ENCODE measurements at places on chromosomes 6 and 20.

DNA sequence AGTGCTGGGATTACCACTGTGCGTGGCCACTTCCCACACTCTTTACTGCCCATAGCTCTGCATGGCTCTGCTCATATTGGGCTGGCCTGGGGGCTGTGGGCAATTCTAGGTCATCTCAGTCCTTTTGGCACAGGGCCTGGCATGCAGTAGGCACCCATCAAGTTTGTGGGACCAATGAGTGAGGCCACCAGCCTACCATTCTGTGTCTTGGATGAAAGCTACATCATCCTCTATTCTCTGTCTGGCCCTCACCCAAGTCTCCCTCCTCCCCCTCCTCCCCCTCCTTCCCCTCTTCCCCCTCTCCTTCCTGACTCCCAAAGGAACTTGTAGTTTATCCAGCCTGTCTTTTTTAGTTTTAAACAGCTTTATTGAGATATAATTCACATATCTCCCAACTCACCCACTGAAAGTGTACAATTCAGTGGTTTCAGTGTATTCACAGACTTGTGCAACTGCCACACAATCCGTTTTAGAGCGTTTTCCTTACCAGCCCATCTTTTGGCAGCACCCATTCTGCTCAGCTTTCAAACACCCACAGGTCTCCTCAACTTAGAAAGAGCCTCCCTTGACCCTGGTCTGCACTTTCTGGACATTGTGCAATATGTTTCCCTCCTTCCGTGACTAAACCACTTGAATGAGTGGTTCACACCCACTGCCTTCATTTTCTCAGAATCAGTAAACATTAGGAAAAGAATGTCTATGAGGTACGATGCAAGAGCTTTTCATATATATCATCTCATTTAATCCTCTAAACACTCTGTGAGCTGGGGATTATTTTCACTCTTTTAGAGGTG is 21.5 kb upstream of the MRPS18A start:
- DNase-seq: no peak

DNA sequence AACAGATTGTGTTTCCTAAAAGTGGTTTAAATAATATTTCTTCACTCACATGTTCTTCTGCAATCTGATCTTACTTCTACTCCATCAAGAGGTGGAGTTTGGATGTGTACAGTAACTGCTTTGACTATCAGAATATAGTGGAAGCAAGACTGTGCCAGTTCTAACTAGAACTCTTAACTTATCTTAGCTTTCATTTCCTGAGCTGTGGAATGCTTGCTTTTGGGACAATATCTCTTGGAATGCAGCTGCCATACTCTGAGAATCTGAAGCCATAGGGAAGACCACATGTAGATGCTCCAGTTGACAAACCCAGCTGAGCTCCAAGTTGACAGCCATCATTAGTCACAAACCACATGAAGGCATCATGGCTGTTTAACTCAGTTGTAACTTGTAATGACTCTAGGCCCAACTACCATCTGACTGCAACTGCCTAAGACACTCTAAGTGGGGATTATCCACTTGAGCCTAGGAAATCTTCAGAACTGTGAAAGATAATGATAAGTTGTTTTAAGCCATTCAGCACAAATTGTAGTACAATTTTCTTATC is 40.8 kb upstream of the MAN1A1 start:
- no peak for DNase-seq

GRCh38 chr6:52953911-52954839 is 40.9 kb downstream of the GSTA4 start:
- no peak for DNase-seq

- DNase-seq: no peak
Measured at GRCh38 chr6:36769183-36769675, 70.0 kb downstream of the CPNE5 start.

GRCh38 chr6:12075067-12075563 is 63.0 kb downstream of the HIVEP1 start:
- DNase-seq: no peak

- DNase-seq: no peak
Measured at GRCh38 chr20:10366898-10367692, 66.9 kb downstream of the MKKS start.

- DNase-seq: no peak
Measured at GRCh38 chr20:40562031-40562430, 127.0 kb downstream of the MAFB start.

GRCh38 chr6:41707565-41708200 is 27.7 kb downstream of the TFEB start:
- DNase-seq: peak; percentile 49

DNA sequence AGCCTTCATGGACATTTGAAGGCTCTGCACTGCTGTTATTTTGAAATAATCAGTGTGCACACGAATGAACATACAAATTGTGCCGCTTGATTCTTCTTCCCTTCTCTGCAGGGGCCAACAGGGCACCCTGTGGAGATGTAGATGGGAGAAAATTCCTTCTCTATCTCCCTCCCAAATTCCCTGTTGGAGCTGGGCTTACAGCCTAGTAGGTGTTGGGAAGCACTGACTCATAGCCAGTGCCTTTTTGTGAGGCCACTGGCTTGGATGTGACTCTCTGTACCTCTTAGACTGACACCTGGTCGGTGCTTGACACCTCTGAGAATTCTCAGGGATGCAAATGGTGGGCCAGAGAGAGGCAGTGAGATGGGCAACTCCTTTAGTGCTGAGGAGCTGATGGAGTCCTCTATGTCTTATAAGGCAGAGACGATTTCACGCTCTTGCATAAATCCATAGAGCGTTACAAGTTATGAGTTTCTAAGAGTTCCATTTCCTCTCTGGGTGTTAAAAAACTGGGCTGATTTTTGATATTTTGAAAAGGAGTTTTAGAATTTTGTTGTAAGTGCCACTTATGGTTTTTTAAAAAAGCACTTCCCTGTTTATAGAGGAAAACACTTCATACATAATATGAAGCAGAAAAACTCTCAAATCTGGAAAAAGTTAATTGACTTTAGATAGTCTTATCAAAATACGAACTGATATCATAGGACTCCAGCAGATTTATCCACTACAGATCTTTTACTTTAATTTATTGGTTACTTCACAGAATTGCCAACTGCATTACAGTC is 89.8 kb upstream of the MAP3K7 start:
- DNase-seq: no peak

DNA sequence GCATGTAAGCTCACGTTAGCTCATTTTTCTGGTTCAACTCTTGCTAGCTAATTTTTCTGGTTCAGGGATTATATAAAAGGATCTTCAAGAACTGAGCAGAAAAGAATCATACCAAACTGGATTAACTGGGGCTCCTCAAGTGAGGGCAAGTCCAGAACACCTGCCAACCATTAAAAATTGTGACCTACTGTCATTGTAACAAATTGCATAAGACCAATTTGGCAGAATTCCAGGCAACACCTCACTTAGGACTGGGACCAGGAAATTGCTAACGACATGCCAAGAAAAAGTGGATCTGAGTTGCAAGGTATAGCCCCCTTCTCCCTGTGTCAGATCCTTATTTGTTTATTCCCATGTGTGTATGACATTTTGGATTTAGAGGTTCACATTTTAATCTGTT is 216.6 kb downstream of the HIVEP2 start:
- DNase-seq: no peak

GRCh38 chr6:133466680-133467079 is 225.5 kb downstream of the EYA4 start:
- no peak for DNase-seq

- DNase-seq: no peak
Measured at GRCh38 chr20:19683188-19683587, 74.9 kb upstream of the RIN2 start.

- DNase-seq: no peak
Measured at GRCh38 chr20:64055893-64056638, 6.6 kb upstream of the SOX18 start.

- DNase-seq: no peak
Measured at GRCh38 chr6:160348223-160349019, at the start of gene SLC22A3. SLC22A3 (plus strand) TSS chr6:160348378; CDS start chr6:160348420, 42 bp downstream.

GRCh38 chr6:106642476-106642875 is 13.1 kb downstream of the QRSL1 start:
- DNase-seq: no peak

DNA sequence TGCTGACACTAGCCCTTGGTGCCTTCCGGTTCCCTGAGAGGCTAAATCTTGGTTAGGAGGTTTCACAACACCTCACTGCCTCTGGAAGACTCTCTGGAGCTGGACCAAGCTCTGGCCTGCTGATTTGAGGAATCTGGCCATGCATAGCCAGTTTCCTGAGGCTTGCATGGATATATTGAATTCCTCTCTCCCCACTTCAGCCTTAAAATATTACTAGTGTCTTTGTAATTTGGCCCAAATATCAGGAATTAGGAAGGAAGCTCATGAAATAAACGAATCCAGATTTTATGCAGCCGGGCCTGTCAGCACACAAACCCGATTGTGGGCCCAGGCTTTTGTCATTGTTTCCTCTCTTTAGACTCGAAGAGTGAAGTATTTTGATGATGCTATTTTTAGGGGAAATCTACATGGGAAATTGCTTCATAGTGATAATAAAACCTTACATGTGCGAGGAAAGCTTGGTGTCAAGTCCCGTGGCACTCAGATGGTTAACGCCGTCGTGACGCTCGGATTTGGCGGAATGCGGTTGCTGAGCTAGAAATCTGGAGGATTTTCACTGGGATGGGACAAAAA is 144.4 kb downstream of the PHACTR3 start:
- no peak for DNase-seq

GRCh38 chr20:57899554-57899953 is 189.7 kb upstream of the PMEPA1 start:
- DNase-seq: no peak

DNA sequence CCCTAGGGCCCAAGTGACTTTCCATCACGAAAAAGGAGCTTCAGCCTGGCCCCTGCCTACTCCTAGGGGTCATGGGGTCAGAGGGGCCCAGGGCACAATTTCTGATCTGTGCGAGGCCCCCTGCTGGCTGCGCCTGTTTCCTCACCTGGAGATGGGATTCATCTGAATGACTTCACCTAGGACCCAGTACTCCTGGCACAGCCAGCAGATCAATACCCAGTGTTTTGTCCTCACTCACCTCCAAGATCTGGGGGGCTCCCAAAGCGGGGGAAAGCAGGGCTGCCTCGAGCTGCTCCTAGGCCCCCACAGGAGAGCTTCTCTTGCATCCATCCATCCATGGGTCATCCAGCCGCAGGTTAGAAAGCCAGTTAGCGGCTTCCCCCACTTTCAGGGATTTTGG is 33.8 kb downstream of the CD40 start:
- DNase-seq: no peak

DNA sequence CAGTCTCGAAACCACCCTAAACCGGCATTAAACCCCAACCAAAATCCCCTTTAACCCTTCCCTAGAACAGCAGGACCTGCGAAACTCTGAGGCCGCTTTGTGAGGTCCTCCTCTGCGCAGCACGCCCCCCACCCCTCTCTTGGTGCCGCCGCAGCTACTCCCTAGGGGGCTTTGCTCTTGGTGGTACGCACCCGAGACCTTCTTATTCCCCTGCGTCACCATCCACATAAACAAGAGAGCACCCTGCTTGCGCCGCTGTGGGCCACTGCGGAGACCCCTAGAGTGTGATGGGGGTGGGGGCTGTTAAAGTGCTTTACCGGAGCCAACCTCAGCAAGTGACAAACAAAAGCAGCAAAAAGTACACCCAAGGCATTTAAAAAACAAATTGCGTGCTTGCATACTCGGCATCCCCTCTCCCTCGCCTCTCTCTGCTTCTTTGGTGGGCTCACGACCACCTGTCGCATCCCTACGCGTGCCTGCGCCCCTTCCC is 502 bp upstream of the GNAS start:
- no peak for DNase-seq

- DNase-seq: no peak
Measured at GRCh38 chr6:21342501-21342900, 251.1 kb upstream of the SOX4 start.

- no peak for DNase-seq
Measured at GRCh38 chr6:118992186-118992795, 57.3 kb upstream of the MCM9 start.

- DNase-seq: no peak
Measured at GRCh38 chr6:41215777-41216176, 12.4 kb upstream of the TREML4 start.

GRCh38 chr6:123226398-123226797 is 230.4 kb downstream of the CLVS2 start:
- no peak for DNase-seq

DNA sequence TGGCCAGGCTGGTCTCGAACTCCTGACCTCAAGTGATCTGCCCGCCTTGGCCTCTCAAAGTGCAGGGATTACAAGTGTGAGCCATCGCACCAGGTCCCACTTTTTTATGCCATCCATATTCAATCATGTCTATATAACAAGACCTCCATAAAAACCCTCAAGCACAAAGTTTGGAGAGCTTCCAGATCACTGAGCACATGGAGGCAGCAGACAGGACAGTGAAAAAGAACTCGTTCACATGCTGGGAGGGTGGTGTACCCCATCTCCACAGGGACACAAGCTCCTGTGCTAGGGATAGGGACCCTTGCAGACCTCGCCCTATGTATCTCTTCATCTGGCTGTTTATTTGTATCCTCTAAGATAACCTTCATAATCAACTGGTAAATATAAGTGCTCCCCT is 30.3 kb downstream of the KIF13A start:
- no peak for DNase-seq

DNA sequence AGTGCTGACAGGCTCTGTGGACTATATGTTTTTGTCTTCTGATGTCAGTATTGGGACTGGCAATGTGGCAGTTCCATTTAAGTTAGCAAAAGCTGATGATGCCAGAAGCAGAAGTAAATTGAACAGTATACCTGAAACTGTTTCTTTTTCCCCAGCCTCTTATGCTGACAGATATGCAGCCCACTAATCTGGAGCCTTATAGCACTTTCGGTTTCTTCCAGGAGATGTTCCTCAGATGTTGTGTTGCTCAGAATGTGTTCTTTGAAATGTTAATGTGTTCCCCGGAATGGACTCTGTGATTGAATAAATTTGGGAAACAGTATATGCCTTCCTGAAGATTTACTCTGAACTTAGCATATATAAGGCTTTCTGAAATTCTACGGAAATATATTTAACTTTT is 80.7 kb upstream of the MRAP2 start:
- DNase-seq: no peak

- no peak for DNase-seq
Measured at GRCh38 chr6:70537266-70537665, 29.5 kb upstream of the SDHAF4 start.
